Activated CD4-positive, alpha-beta T cell treated with anti-CD3 and anti-CD28 coated beads, Interleukin-2, amount 50 U/mL, for 24 hours (primary cell): ENCODE measurements at places on chromosomes 13 and 19.

- DNase-seq: no peak
These were observed 57.0 kb upstream of the RAP2A start for GRCh38 chr13:97376981-97377380.

- DNase-seq: no peak
These were observed 4.2 kb downstream of the C5AR1 start for GRCh38 chr19:47313754-47314295.

DNA sequence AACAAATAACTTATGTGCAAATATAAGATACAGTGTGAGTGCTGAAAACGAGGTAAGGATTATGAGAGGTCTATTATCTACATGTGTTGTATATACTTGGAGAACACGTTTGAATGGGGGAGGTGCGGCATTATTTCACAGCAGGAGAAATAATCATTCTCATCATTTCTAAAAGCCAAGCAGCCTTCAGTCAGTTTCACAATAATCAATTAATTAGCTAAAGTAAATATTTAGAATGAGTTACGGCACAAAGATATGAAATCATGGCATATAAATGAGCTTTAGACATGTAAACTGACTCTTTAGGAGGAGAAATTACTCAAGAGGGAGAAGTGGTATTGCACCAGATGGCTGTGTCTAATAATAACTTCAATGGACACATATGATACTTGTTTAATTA, 366.6 kb downstream of the DNAJC15 start:
- no peak for DNase-seq

DNA sequence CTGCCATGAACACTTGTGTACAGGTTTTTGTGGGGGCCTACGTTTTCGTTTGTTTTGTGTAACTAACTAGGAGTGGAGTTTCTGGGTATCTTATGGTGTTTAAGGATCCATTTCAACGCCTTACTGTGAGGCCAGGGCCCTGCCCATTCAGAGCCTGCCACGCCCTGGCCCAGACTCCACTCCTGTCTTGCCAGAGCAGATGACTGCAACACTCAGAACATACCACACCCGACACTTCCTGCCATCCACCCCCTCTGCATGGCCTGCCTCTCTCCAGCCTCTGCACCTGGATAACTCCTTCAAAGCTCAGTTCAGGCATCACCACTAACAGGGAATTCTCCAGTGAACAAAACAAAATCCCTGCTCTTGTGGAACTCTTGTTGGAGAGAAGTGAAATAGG, 43.2 kb downstream of the RGCC start:
- no peak for DNase-seq

- no peak for DNase-seq
These were observed 522.2 kb downstream of the FGF9 start for GRCh38 chr13:22193070-22193469.

- no peak for DNase-seq
These were observed 20.3 kb upstream of the GGACT start for GRCh38 chr13:100608906-100609305.

- no peak for DNase-seq
These were observed 551 bp downstream of the FZR1 start for GRCh38 chr19:3506384-3507340.

- no peak for DNase-seq
These were observed 243.4 kb downstream of the NHLRC3 start for GRCh38 chr13:39281539-39282150.

DNA sequence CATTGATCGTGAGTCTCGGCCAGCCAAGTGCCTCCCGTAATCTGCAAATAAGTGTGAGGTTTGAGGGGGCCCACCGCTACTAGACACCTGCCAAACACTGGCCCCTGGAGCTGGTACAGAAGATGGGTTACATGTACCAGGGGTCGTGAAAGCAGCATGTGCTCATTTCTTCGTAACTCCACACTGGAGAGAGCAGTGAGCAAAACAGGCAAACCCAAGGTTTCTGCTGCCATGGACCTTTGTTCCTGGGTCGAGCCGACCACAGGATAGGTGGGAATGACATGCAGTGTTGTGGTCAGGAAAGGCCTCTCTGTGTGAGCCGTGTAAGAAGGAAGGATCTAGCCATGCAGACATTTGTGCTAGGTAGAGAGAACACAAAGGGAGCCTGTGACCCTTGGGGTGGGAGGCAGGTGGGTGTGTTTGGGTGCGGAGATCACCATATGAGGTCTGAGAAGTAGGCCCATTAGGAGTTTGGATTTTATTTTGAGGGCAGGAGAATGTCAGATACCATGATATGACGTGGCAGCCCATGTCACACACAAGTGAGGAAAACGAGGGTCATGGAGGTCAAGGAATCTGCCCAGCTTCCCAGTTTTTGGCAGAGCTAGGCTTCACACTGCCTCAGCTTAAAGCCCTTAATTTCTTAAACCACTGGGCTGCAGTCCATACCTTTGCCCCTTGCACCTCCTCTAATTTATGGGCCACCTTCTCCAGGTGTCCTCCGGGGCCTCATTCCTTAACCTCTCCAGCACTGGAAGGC, 919 bp downstream of the GTF3A start:
- no peak for DNase-seq

- DNase-seq: no peak
These were observed 118.4 kb upstream of the SLC7A1 start for GRCh38 chr13:29713839-29714238.

- DNase-seq: no peak
These were observed 52.8 kb downstream of the COL4A2 start for GRCh38 chr13:110359840-110360301.

- DNase-seq: no peak
These were observed 8.2 kb upstream of the DHDH start for GRCh38 chr19:48925240-48925843.
